ENCODE measurements at places on chromosomes 1 and 21.

DNA sequence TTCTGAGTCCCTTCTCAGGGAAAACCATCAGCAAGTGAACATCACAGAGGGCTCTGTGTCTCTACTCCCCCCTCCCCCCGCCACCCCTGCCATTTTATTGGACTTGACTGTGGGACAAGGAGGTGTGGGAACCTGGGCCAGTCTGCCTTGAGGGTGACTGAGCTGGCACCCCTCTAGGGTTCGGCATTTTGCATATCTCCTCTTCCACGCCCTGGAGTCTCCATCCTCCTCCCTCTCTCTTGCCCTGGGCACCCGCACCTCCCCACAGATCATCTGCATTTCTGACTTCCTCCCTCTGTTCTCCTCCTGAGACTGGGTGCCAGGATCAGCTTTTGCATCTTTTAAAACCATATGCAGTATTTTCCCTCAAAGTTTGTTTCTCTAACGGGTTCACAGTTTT lies 107.1 kb upstream of the ERRFI1 start:
- H3K36me3 ChIP-seq = no peaks in the 10 kb centered on the region
- peak; percentile 48 for DNase-seq
- H3K4me3 ChIP-seq = no peak overlapping the region

GRCh38 chr1:233614173-233614742 lies 352 bp downstream of the KCNK1 start:
- H3K27me3 ChIP-seq = no peaks in the 10 kb centered on the region
- no peaks in the 10 kb centered on the region for H3K36me3 ChIP-seq
- DNase-seq = peak; percentile 32
- H3K4me1 ChIP-seq = no peaks in the 10 kb centered on the region
- peak overlapping the region; percentile 65 for H3K4me3 ChIP-seq

GRCh38 chr1:177645491-177646190 lies 324.2 kb downstream of the SEC16B start:
- no peak overlapping the region for H3K4me3 ChIP-seq
- no peaks in the 10 kb centered on the region for H3K4me1 ChIP-seq
- no peak for DNase-seq
- H3K27me3 ChIP-seq = no peaks in the 10 kb centered on the region
- no peaks in the 10 kb centered on the region for H3K36me3 ChIP-seq

- no peaks in the 10 kb centered on the region for H3K4me1 ChIP-seq
- H3K27me3 ChIP-seq = no peaks in the 10 kb centered on the region
- no peaks in the 10 kb centered on the region for H3K36me3 ChIP-seq
- H3K4me3 ChIP-seq = no peak overlapping the region
Observed at GRCh38 chr1:80066060-80066459, 1059.5 kb upstream of the ADGRL4 start.

DNA sequence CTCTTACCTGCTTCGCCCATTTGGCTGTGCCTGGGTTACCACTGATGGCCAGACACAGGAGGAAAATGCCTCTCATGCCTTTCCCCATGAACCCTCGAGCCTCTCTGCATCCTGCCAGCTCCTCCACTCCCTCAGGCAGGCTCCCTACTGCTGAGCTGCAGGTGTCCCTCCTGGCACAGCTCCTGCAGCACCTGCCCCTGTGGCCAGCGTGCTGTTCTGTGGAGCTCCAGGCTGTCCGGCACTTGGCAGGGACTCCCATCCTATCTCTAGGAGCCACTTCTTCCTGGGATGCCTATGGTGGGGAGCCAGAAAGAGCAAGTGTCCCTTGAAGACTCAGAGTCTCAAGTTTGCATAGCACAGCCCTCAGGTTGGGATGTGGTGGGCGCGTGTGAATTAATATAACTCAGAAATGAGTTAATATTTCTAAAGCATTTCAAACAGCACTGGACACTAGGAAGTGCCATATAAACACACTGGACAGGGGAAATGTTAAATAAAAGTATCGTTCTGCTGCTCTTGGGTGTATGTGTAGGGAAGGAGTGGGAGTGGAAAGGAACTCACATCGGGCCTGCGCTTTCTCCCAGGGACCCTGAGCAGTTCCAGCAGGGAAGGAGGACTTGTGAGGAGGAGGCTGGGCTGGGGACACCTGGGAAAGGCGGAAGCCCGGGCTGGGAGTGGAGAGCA lies 2.7 kb downstream of the LRRC71 start:
- peaks cover 14% of the 10 kb centered on the region for H3K27me3 ChIP-seq
- no peak overlapping the region for H3K27ac ChIP-seq
- no peak for DNase-seq
- no peaks in the 10 kb centered on the region for H3K36me3 ChIP-seq
- peaks cover 17% of the 10 kb centered on the region for H3K4me1 ChIP-seq

DNA sequence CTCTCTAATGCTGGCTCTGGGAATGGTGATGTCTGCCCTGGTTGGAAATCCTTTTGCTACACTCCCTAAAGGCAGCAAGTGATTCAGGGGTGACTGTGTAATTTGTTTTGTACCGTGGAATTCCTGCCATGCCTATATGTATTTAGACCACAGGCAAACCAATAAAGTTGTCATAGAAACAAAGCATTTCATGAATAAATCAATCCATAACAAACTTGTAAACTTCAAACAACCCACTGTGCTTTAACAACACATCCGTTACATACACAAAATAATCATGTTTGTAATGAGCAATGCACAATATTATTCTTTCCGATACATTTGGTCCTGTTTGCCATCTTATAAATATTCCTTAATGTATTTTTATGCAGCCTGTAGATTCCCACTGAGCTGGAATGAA lies 330.3 kb upstream of the SNX7 start:
- no peak overlapping the region for H3K27ac ChIP-seq
- H3K27me3 ChIP-seq = no peaks in the 10 kb centered on the region
- H3K4me3 ChIP-seq = no peak overlapping the region
- no peak for DNase-seq

DNA sequence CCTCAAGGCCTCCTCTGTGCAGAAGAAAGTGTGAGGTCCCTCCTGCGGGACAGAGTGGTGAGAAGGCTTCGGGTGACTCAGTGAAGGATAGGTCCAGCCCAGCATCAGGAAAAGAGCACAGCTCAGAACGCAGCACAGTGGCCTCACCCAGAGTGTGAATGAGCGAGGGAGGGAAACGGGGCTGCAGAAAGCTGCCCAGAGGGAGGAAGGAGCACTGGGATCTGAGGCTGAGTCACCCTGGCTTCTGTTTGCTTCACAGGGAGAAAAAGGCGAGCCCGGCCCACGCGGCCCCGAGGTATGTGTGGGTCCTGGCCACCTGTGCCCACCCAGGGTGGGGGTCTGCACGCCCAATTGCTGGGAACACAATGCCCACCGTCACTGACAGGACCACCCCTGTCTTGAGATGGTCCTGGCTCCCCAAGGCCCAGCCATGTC lies 24.3 kb downstream of the COL6A2 start:
- no peaks in the 10 kb centered on the region for H3K4me1 ChIP-seq
- peak; percentile 20 for DNase-seq
- no peak overlapping the region for H3K4me3 ChIP-seq
- no peaks in the 10 kb centered on the region for H3K36me3 ChIP-seq
- H3K27ac ChIP-seq = peak overlapping the region; percentile 22

GRCh38 chr1:225748529-225748928 lies 29.1 kb upstream of the SRP9 start:
- H3K36me3 ChIP-seq = no peaks in the 10 kb centered on the region
- no peak for DNase-seq
- peaks cover 6% of the 10 kb centered on the region for H3K4me1 ChIP-seq

GRCh38 chr21:42366292-42367010 lies at the start of gene TFF1:
Gene TFF1 (minus strand): TSS chr21:42366535. CDS start chr21:42366495, 40 bp downstream.
- H3K4me3 ChIP-seq = no peak within 1 kb of the TSS
- H3K36me3 ChIP-seq = no peaks in the 10 kb centered on the region
- H3K27me3 ChIP-seq = no peaks in the 10 kb centered on the region

DNA sequence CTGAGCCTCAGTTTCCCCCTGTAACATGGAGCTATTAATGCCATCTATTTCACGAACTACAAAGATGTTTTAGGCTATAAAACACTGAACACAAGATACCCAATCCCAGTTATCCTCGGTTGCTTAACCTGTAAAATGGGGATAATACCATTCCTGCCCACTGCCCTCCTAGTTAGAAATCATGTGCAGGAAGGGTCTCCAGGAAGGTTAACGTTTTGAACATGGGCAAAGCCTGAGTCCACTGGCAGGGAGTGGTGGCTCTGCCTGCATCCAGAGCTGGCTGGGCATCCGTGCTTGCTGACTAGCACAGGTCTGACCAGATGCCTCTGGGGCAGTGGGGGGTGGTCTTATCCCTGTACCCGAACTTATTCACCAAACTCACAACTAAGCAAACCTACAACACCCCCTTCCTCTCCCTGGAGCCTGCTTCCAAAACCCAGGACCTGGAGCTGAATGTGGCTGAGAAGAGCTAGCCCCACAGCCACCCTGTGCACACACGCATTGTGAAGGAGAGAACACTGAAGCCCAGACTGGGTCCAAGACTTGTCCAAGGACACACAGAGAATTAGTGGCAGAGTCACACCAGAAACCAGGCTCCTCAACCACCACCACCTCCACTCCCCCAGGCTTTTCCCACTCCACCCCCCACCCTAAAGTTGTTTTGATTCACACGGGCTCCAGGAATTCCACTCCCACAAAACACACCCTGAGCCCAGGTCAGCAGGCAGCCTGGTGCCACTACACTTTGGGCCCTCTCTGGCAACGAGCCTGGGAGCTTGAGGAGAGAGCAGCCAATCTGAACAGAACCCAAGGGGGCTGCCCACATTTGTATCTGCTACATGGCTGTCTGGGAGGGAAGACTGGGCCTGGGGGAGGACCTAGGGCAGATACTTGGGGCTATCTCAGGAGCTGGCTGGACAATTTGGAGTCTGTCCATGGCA lies 1.6 kb downstream of the E2F2 start:
- H3K4me1 ChIP-seq = no peaks in the 10 kb centered on the region
- H3K27ac ChIP-seq = no peak overlapping the region
- H3K27me3 ChIP-seq = no peaks in the 10 kb centered on the region
- no peaks in the 10 kb centered on the region for H3K36me3 ChIP-seq
- no peak overlapping the region for H3K4me3 ChIP-seq

DNA sequence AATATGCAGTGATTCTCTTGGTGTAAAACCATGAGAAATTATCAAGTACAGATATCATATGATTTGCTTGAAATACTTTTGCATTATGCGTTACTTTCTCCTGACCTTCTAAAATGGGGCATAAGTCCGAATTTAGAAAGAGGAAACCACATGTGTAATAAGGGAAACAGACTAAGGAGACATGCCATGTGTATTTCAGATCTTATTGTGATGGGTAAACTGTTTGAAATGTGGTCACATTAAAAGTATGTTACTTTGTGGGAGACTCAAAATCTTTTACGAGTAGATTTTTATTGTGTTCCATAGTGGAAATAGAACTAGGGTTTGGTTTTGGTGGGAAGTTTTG lies 173.0 kb downstream of the NFIA start:
- no peak for DNase-seq
- peak overlapping the region; percentile 25 for H3K4me3 ChIP-seq
- no peaks in the 10 kb centered on the region for H3K36me3 ChIP-seq

GRCh38 chr1:27885114-27885528 lies 12.8 kb downstream of the THEMIS2 start:
- no peak overlapping the region for H3K4me3 ChIP-seq
- H3K36me3 ChIP-seq = no peaks in the 10 kb centered on the region
- no peak for DNase-seq
- H3K27me3 ChIP-seq = no peaks in the 10 kb centered on the region

GRCh38 chr21:34187935-34188334 lies 114.6 kb downstream of the MRPS6 start:
- H3K27ac ChIP-seq = no peak overlapping the region
- no peaks in the 10 kb centered on the region for H3K36me3 ChIP-seq
- peak; percentile 47 for DNase-seq
- H3K27me3 ChIP-seq = no peaks in the 10 kb centered on the region

- peaks cover 9% of the 10 kb centered on the region for H3K27me3 ChIP-seq
- H3K4me1 ChIP-seq = no peaks in the 10 kb centered on the region
- no peak overlapping the region for H3K27ac ChIP-seq
- no peaks in the 10 kb centered on the region for H3K36me3 ChIP-seq
- no peak for DNase-seq
- H3K4me3 ChIP-seq = no peak overlapping the region
Observed at GRCh38 chr1:1061682-1062345, 12.3 kb downstream of the RNF223 start.

GRCh38 chr1:91683598-91683951 lies 182.9 kb downstream of the CDC7 start:
- no peak for DNase-seq
- no peaks in the 10 kb centered on the region for H3K27me3 ChIP-seq
- H3K4me3 ChIP-seq = no peak overlapping the region
- H3K4me1 ChIP-seq = no peaks in the 10 kb centered on the region
- no peaks in the 10 kb centered on the region for H3K36me3 ChIP-seq
- peak overlapping the region; percentile 72 for H3K27ac ChIP-seq

GRCh38 chr1:97877307-97877706 lies 43.5 kb downstream of the DPYD start:
- H3K36me3 ChIP-seq = no peaks in the 10 kb centered on the region
- H3K4me1 ChIP-seq = no peaks in the 10 kb centered on the region
- no peak for DNase-seq
- H3K27ac ChIP-seq = no peak overlapping the region
- no peak overlapping the region for H3K4me3 ChIP-seq
- no peaks in the 10 kb centered on the region for H3K27me3 ChIP-seq

DNA sequence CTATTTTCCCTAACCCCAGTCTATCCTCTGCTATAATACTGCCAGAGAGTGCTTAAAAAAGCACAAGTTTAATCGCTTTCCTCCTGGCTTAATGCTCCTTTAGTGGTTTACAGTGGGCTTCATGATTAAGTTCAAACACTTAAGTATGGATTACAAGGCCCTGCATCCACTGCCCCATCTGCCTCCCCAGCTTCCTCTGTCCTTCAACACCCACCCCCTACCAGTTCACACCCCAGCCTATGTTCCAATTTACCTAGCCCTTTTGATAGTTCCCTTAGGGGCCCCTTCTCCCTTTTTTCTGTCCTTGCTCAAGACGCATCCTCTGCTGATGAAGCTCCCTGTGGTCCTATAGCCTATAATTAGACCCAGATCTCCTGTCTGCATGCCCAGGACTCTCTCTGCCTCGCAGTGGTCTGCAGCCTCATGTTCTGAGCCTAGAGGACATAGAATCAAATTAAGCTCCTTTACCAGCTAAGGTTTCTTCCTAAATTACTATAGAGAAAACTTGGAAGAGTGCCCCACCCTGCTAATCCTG lies 212.5 kb downstream of the FGGY start:
- no peaks in the 10 kb centered on the region for H3K4me1 ChIP-seq
- peak overlapping the region; percentile 57 for H3K27ac ChIP-seq
- no peak for DNase-seq
- no peaks in the 10 kb centered on the region for H3K27me3 ChIP-seq
- no peak overlapping the region for H3K4me3 ChIP-seq

GRCh38 chr1:53183095-53183990 lies 13.3 kb upstream of the CPT2 start:
- peak overlapping the region; percentile 85 for H3K27ac ChIP-seq
- H3K4me3 ChIP-seq = no peak overlapping the region
- no peaks in the 10 kb centered on the region for H3K36me3 ChIP-seq
- peak; percentile 73 for DNase-seq
